Trophoblast cell (in vitro differentiated cells and primary cell): ENCODE measurements at places on chromosomes 2 and 18.

DNA sequence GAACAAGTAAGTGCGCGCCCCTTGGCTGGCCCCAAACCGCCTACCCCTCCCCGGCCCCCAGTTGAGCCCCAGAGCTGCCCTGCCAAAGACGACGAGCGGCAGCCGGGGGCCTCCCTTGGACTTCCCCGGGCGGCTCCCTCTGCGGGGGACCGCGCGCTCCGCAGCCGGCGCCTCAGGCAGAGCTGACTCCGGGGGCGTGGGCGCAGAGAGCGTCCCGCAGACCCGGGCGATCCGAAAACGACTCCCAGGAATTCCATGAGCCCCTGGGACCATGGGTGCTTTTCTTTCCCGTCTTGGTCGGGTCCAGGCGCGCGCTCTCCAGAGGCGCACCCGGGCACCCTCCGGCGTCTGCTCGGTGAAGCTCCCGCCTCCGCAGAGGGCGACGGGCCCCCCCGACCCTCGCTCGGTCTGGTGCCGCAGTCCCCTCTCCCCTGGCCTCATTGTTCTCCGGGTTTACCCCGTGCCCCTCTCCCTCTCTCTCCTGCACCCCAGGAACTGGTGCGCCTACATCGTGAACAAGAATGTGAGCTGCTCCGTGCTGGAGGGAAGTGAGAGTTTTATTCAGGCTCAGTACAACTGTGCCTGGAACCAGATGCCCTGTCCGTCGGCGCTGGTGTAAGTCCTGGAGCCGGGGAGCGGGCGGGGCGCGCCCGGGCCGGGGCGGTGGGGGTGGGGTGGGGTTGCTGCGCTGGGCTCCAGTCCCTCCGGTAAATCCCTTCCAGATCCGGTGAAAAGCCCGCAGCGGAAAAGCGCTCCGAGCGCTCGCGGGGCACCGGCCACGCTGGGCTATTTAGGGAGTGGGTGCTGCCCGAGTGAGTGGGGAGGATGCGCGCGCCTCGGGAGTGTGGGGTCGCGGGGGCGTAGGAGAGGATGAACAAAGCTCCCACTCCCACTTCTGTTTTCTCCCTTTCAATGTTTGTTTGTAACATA, 776 bp downstream of the EMILIN2 start:
- H3K36me3 ChIP-seq, result peaks cover 3% of the 10 kb centered on the region
- peak overlapping the region; percentile 72 for H3K4me3 ChIP-seq
- H3K27ac ChIP-seq, result peak overlapping the region; percentile 44
- H3K4me1 ChIP-seq, result peaks cover 5% of the 10 kb centered on the region
- no peak for DNase-seq

DNA sequence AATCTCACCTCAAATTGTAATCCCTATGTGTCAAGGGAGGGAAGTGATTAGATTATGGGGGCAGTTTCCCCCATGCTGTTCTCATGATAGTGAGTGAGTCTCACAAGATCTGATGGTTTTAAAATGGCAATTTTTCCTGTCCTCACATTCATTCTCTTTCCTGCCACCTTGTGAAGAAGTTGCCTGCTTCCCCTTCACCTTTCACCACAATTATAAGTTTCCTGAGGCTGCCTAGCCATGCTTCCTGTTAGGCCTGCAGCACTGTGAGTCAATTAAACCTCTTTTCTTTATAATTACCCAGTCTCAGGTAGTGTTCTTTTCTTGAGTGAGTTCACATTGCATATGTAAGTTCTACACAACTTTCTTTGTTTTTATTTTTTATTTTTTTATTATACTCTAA, 271.5 kb downstream of the EXOC6B start:
- no peak overlapping the region for H3K4me3 ChIP-seq
- DNase-seq, result no peak

GRCh38 chr2:132804051-132804450, 134.0 kb upstream of the LYPD1 start:
- no peaks in the 10 kb centered on the region for H3K27me3 ChIP-seq
- no peaks in the 10 kb centered on the region for H3K4me1 ChIP-seq
- no peak for DNase-seq
- no peak overlapping the region for H3K27ac ChIP-seq

GRCh38 chr2:193627927-193628272, 1433.2 kb upstream of the TMEFF2 start:
- no peaks in the 10 kb centered on the region for H3K27me3 ChIP-seq
- no peak for DNase-seq
- no peak overlapping the region for H3K4me3 ChIP-seq
- H3K36me3 ChIP-seq, result no peaks in the 10 kb centered on the region
- no peaks in the 10 kb centered on the region for H3K4me1 ChIP-seq
- no peak overlapping the region for H3K27ac ChIP-seq

GRCh38 chr2:33086400-33087015, 139.8 kb downstream of the LTBP1 start:
- no peaks in the 10 kb centered on the region for H3K4me1 ChIP-seq
- no peaks in the 10 kb centered on the region for H3K27me3 ChIP-seq
- DNase-seq, result no peak
- H3K36me3 ChIP-seq, result no peaks in the 10 kb centered on the region
- H3K4me3 ChIP-seq, result no peak overlapping the region

GRCh38 chr2:134206031-134206430, 47.8 kb upstream of the MGAT5 start:
- H3K27ac ChIP-seq, result no peak overlapping the region
- peaks cover 2% of the 10 kb centered on the region for H3K4me1 ChIP-seq
- no peaks in the 10 kb centered on the region for H3K36me3 ChIP-seq
- no peak for DNase-seq
- H3K4me3 ChIP-seq, result no peak overlapping the region

- H3K27ac ChIP-seq, result no peak overlapping the region
- H3K36me3 ChIP-seq, result no peaks in the 10 kb centered on the region
- no peak for DNase-seq
- peaks cover 2% of the 10 kb centered on the region for H3K4me1 ChIP-seq
- H3K4me3 ChIP-seq, result no peak overlapping the region
- no peaks in the 10 kb centered on the region for H3K27me3 ChIP-seq
Observed at GRCh38 chr18:55489034-55489986, 98.7 kb downstream of the TCF4 start.

DNA sequence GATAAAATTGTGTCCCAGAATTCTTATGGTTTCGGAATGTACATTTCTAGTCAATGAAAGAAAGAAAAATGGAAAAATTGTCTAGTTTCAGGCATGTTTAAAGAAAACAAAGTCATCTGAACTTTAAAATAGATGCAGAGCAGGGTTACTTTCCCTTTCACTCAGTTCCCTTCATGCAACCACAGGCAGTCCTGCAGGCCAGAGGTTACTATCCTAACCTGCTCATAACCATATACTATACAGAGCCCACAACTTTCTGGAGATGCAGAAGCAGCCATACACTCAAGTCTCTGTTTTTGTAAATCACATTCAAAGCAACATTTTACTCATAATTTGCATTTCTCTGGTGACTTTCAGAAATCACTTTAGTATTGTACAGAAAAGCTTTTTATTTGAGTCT, 690.3 kb downstream of the MBD2 start:
- H3K27ac ChIP-seq, result no peak overlapping the region
- H3K36me3 ChIP-seq, result no peaks in the 10 kb centered on the region
- H3K4me3 ChIP-seq, result no peak overlapping the region
- H3K4me1 ChIP-seq, result no peaks in the 10 kb centered on the region
- no peak for DNase-seq

DNA sequence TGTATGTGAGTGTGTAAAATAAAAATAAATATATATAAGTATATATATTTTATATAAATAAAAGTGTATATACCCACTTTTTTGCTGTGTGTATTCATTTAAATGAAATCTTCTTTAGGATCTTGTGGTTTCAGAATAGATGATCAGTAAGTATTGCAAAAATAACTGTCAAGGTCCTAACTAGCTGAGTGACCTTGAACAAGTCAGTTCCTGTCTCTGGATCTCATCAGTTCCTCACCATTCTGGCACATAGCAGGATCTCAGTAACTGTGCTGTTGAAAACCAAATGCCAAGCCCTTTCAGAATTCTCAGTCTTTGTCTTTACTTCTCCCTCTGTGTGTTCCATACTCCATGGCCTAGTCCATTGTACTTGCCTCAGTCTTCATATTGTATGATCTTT, 115.3 kb upstream of the CXCR4 start:
- no peak overlapping the region for H3K4me3 ChIP-seq
- no peak overlapping the region for H3K27ac ChIP-seq
- peaks cover 9% of the 10 kb centered on the region for H3K4me1 ChIP-seq
- no peak for DNase-seq
- H3K27me3 ChIP-seq, result no peaks in the 10 kb centered on the region

DNA sequence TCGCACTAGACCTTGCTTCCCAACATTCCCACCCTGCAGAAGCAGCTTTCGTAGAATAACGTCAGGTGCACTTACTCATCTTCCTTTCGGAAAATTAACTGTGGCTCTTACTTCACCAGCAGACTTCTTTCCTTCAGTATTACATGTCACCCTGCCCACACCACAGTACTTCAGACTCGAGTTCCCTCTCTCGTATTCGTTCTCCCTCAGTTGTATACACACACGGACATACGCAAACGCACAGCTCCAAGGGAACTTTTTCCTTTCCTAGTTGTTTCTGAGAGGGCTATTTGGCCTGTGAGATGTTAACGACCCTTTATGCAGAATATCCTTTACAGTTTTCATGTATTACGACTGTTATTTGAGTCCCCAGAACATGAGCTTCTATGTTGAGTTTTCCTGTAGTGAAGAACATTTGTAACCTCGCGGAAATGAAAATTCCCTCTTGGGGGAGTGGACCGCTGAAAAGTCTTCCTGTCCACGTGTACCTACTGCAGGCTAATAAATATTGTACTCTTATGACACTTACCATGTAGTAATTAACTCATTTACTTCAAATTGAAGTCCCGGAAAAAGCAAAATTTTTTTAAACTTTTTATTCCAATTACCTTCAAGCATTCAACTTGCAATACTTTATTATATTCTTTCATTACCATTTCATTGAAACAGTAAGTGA, 908 bp downstream of the ERLEC1 start:
- H3K27ac ChIP-seq, result no peak overlapping the region
- H3K36me3 ChIP-seq, result peaks cover 3% of the 10 kb centered on the region
- H3K27me3 ChIP-seq, result no peaks in the 10 kb centered on the region
- peak; percentile 15 for DNase-seq
- peaks cover 3% of the 10 kb centered on the region for H3K4me1 ChIP-seq

GRCh38 chr2:120428748-120429147, 82.8 kb downstream of the INHBB start:
- no peak overlapping the region for H3K27ac ChIP-seq
- H3K27me3 ChIP-seq, result no peaks in the 10 kb centered on the region

GRCh38 chr2:105652014-105652796, 92.5 kb upstream of the NCK2 start:
- H3K36me3 ChIP-seq, result no peaks in the 10 kb centered on the region
- H3K27me3 ChIP-seq, result no peaks in the 10 kb centered on the region
- H3K4me3 ChIP-seq, result no peak overlapping the region
- DNase-seq, result no peak

GRCh38 chr2:9261231-9261883, 54.7 kb downstream of the ASAP2 start:
- no peaks in the 10 kb centered on the region for H3K4me1 ChIP-seq
- H3K27ac ChIP-seq, result no peak overlapping the region
- H3K4me3 ChIP-seq, result no peak overlapping the region

DNA sequence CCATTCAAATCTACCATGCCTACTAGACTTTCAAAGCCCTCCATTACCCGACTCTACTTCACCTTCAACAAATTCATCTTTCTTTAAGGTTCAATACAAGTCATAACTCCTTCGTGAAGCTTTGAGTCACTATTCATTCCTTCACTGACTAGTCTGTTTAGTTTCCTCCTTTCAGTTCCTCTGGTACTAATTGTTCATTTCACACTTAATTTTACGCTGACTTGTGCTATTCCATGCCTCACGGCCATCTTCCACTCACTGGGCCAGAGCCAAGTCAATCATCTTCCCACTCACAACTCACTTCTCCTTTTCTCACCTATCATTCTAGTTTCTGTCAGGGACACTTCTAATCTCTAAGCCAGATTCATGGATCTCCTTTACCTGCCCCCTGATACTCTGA, 136.2 kb downstream of the MTX2 start:
- no peaks in the 10 kb centered on the region for H3K4me1 ChIP-seq
- H3K27me3 ChIP-seq, result no peaks in the 10 kb centered on the region

DNA sequence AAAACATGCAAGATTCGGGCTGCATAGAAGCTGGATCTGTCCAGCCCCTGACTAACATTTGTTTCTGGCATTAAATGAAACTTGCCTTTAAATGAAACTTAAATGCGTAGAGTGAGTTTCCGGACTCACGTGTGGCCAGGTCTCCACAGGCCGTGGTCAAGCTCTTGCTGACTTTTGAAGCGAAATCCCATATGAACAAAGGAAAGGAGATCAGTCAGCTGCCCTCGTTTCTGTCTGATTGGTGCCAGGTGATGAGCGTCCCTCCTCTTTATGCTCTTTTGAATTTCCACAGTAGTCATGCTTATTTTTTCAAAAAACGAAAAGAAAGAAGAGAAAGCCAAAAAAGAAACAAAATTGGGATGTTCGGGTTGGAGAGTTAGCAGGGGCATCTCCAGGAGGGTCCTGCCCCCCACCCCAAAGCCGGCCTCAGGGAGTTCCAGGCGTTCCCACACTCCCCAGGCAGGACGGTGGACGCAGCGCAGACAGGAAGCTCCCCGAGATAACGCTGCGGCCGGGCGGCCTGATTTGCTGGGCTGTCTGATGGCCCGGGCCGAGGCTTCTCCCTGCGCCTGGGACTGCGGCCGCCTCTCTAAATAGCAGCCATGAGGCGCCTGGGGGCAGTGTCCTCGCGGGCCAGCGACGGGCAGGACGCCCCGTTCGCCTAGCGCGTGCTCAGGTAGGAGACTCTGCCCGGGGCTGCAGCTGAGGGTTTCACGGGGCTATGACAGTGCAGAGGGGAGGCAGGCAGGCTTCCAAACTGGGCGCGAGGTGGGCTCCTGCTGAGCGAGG, at the start of gene COLEC11:
TSS of gene COLEC11 (plus strand) at position 620 of the 789 bp plus-strand sequence. CDS start 9,229 bp downstream, outside the sequence.
- H3K36me3 ChIP-seq, result peaks cover 2% of the 10 kb centered on the region
- no peak within 1 kb of the TSS for H3K27ac ChIP-seq
- no peaks in the 10 kb centered on the region for H3K27me3 ChIP-seq
- H3K4me1 ChIP-seq, result no peaks in the 10 kb centered on the region

GRCh38 chr2:8316356-8316755, 365.5 kb upstream of the ID2 start:
- H3K27ac ChIP-seq, result no peak overlapping the region
- no peak overlapping the region for H3K4me3 ChIP-seq
- H3K4me1 ChIP-seq, result no peaks in the 10 kb centered on the region
- H3K36me3 ChIP-seq, result no peaks in the 10 kb centered on the region
- DNase-seq, result no peak

- no peaks in the 10 kb centered on the region for H3K4me1 ChIP-seq
- peak; percentile 52 for DNase-seq
- no peak overlapping the region for H3K27ac ChIP-seq
- H3K4me3 ChIP-seq, result no peak overlapping the region
Observed at GRCh38 chr2:174350018-174350417, 15.3 kb downstream of the SP9 start.

DNA sequence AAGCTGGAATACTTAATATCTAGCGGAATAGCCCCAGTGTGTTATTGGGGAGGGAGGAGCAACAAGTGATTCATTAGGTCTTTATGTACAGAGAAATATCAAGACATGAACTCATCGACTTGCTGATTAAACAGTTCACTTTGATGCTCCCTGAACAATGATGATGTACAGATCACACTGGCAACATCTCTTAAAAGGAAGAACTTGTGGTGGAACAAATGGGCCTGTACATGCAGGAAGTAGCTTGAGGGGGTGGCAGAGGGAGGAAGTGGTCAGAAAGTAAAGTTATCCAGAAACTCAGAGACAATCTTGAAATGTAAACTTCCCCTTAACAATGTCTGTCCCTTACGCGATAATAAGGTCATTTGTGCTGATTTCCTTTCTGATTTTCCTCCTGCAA, 90.5 kb downstream of the NXPH2 start:
- no peak for DNase-seq
- no peaks in the 10 kb centered on the region for H3K27me3 ChIP-seq
- no peak overlapping the region for H3K27ac ChIP-seq
